Vagina (tissue), 2 donors: ENCODE measurements at places on chromosomes 5 and 9. TPM values are rescaled to one million over a fixed set of nuclear protein-coding genes. Genes with fewer than 3 reads are reported as not detected.

DNA sequence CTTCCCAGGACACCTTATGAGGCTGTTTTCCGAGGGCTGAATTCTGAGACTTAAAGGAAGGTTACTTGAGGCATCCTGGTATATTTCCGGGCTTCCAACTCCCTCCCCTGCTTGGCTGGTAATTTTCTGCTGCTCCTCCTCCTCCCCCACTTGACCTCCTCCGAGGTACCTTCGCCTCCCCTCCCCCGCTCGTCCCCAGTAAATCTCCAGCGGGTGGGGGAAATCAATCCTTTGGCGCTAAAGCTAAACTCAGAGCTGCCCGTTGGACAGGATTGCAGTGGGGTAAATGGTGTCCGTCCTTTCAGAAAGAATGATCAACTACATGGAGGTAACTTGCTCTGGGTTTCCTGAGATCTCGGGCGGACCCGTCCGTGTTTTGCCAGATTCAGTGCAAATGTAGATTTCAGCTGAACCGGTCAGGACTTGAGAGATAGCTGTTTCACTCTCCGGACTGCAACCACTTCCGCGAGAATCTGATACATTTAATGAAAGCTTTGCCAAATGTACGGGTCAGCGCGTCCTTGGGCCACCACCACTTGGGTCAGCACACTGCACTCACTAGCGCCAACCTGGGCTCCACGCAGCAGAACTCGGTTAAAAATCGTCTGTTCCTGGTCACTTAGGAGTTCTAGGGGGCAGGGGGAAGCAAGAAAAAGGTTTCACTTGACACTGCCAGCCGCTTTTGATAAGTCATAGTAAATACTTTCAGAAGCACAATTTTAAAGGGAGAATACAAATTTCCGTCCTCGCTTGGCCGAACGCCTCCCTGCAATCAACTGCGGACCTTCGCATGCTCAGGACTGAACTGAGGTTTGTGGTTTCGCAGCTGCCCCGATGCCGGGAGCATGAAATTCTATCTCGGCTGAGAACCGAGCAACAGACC, 4.6 kb upstream of the ISL1 start:
- H3K27ac ChIP-seq: peak overlapping the region; percentile 99
- no peaks in the 10 kb centered on the region for H3K36me3 ChIP-seq
- no peaks in the 10 kb centered on the region for H3K27me3 ChIP-seq
- H3K4me1 ChIP-seq: peaks cover 26% of the 10 kb centered on the region
- peak overlapping the region; percentile 78 for H3K4me3 ChIP-seq
- no peak for DNase-seq

GRCh38 chr9:4837261-4838188, 44.8 kb downstream of the RCL1 start:
- H3K4me1 ChIP-seq: no peaks in the 10 kb centered on the region
- DNase-seq: no peak
- no peak overlapping the region for H3K27ac ChIP-seq
- H3K36me3 ChIP-seq: no peaks in the 10 kb centered on the region

GRCh38 chr9:93077367-93077766, 18.6 kb upstream of the CARD19 start:
- no peak overlapping the region for H3K4me3 ChIP-seq
- DNase-seq: no peak
- H3K27ac ChIP-seq: no peak overlapping the region

Gene NAIP
- total RNA-seq: 22.8 TPM

Gene SOWAHA
- not detected for total RNA-seq

Gene COL5A1
- total RNA-seq: 36.6 TPM
